ENCODE measurements at places on chromosomes 7 and 10. TPM values are rescaled to one million over a fixed set of nuclear protein-coding genes. Genes with fewer than 3 reads are reported as not detected.

- no peaks in the 10 kb centered on the region for H3K4me1 ChIP-seq
- no peak overlapping the region for H3K27ac ChIP-seq
- peaks cover 3% of the 10 kb centered on the region for H3K27me3 ChIP-seq
- DNase-seq: no peak
- H3K36me3 ChIP-seq: no peaks in the 10 kb centered on the region
Measured at GRCh38 chr10:47031901-47032465, 120.8 kb downstream of the PTPN20 start.

DNA sequence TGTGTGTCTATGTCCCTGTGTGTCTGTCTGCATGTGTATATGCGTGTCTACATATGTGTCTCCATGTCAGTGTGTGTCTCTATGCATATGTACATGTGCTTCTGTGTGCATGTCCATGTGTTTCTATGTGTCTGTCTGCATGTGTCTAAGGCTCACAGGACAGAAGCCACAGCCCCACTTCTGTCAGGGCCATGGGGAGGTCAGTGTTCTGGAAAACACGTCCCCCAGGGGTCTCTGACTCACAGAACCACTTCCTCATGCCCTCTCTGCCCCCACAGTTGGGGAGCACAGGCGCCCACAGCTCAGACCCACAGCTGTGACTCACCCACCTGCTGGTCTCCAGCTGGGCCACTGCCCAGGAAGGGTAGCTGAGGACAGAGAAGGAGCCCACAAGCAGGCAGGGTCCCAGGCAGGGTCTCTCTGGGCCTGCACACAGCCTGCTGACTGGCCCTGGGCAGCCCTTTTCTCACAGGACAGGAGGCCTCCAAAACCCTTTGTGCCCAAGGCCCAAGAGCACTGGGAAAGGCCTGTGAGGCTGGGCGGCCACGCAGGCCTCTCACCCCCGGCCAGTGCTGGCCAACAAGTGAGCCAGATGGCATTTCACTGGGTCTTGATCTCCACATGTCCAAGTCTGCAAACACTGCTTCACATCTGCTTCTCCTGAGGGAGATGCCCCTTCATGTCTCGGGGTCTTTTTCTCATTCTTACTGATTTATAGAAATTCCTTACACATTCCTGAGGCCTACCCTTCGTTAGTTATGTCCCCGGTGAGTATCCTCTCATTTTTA, 102.9 kb upstream of the FAM20C start:
- no peak overlapping the region for H3K27ac ChIP-seq
- peaks cover 64% of the 10 kb centered on the region for H3K27me3 ChIP-seq
- no peak for DNase-seq
- H3K4me3 ChIP-seq: no peak overlapping the region

GRCh38 chr7:141649865-141650634, 51.9 kb downstream of the DENND11 start:
- no peak overlapping the region for H3K4me3 ChIP-seq
- no peaks in the 10 kb centered on the region for H3K4me1 ChIP-seq
- H3K36me3 ChIP-seq: peaks cover 7% of the 10 kb centered on the region
- no peaks in the 10 kb centered on the region for H3K27me3 ChIP-seq
- no peak overlapping the region for H3K27ac ChIP-seq

DNA sequence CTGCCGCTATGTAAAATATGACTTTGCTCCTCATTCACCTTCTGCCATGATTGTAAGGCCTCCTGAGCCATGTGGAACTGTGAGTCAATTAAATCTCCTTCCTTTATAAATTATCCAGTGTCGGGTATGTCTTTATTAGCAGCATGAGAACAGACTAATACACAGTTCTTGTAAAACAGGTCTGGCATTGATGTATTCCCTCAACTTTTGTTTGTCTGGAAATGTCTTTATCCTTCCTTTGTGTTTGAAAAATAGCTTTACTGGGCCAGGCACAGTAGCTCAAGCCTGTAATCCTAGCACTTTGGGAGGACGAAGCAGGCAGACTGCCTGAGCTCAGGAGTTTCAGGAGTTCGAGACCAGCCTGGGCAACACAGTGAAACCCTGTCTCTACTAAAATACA, 14.5 kb downstream of the IPMK start:
- peaks cover 12% of the 10 kb centered on the region for H3K4me1 ChIP-seq
- no peak for DNase-seq
- no peaks in the 10 kb centered on the region for H3K27me3 ChIP-seq
- H3K36me3 ChIP-seq: peaks cover 2% of the 10 kb centered on the region
- no peak overlapping the region for H3K4me3 ChIP-seq

- H3K27me3 ChIP-seq: no peaks in the 10 kb centered on the region
- H3K4me1 ChIP-seq: no peaks in the 10 kb centered on the region
- no peak for DNase-seq
- no peaks in the 10 kb centered on the region for H3K36me3 ChIP-seq
- H3K27ac ChIP-seq: no peak overlapping the region
Measured at GRCh38 chr10:61411706-61412105, 41.5 kb downstream of the TMEM26 start.

DNA sequence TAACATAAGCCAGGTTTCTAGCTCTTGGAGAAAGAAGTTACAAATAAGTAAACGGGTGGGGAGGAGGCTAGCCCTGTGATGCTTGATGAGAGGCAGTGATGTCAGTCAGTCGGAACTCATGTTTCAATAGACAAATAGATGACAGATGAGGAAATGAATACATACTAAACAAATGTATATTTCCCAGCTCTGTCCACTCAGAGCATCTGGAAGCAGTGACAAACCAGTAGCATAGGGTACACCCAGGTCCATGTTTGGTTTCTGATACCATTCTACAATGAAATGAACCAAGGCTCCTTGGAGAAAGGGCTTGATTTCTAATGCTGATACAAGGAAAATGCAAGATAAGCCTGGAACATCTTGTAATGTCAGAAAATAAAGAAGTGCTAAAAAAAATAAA, 30.6 kb downstream of the PODXL start:
- H3K27ac ChIP-seq: no peak overlapping the region
- no peak for DNase-seq
- H3K4me3 ChIP-seq: no peak overlapping the region
- H3K4me1 ChIP-seq: no peaks in the 10 kb centered on the region
- H3K36me3 ChIP-seq: no peaks in the 10 kb centered on the region

TUBB8 gene
- total RNA-seq: 0.31 TPM

LIPF gene
- not detected for total RNA-seq

APBB1IP gene
- total RNA-seq: not detected

MYL10 gene
- not detected for total RNA-seq

DNA sequence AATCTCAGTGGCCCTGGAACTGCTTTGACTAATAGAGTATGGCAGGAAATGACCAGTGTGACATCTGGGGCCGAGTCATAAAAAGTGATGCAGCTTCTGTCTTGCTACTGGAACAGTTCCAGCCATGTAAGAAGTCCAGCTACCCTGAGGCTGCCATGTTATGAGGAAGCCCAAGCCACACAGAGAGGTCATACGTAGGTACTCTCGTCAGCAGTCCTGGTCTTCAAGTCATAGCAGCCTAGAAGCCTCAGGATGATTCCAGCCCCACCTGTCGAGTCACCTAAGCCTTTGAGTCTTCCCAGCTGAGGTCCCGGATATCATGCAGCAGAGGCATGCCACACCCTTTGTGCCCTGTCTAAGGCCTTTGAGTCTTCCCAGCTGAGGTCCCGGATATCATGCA, 92.1 kb downstream of the PPP1R3C start:
- no peak overlapping the region for H3K27ac ChIP-seq
- DNase-seq: no peak
- H3K27me3 ChIP-seq: no peaks in the 10 kb centered on the region
- no peak overlapping the region for H3K4me3 ChIP-seq
- H3K36me3 ChIP-seq: no peaks in the 10 kb centered on the region

- no peaks in the 10 kb centered on the region for H3K4me1 ChIP-seq
- no peak overlapping the region for H3K27ac ChIP-seq
- H3K36me3 ChIP-seq: peaks cover 20% of the 10 kb centered on the region
Measured at GRCh38 chr10:103333934-103334520, 16.9 kb downstream of the PCGF6 start.

GRCh38 chr7:144391823-144392255, 11.7 kb downstream of the NOBOX start:
- H3K27me3 ChIP-seq: peaks cover 5% of the 10 kb centered on the region
- H3K27ac ChIP-seq: no peak overlapping the region
- peak; percentile 46 for DNase-seq
- H3K4me1 ChIP-seq: no peaks in the 10 kb centered on the region
- H3K4me3 ChIP-seq: no peak overlapping the region

DNA sequence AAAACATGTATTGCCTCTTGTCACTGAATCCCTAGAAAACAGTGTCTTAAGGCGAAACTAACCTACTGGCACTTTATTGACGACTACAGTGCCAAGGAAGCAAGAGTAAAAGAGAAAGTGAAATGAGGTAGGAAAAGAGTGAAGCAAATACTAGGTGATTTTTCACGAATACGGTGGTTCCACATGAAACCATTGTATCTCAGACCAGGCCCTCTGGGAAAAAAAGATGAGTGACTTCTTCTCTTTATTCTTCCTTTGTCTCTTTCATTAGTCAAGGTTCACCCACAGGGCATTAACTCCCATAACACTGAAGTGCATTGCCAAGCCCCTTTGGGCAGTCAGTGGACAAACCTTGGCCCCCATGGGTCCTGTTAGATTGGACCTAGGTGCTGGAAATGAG, 16.2 kb upstream of the MACC1 start:
- no peak overlapping the region for H3K4me3 ChIP-seq
- no peaks in the 10 kb centered on the region for H3K27me3 ChIP-seq
- no peaks in the 10 kb centered on the region for H3K36me3 ChIP-seq
- peaks cover 5% of the 10 kb centered on the region for H3K4me1 ChIP-seq
- no peak overlapping the region for H3K27ac ChIP-seq
- no peak for DNase-seq

LRRD1 gene
- not detected for total RNA-seq

DNA sequence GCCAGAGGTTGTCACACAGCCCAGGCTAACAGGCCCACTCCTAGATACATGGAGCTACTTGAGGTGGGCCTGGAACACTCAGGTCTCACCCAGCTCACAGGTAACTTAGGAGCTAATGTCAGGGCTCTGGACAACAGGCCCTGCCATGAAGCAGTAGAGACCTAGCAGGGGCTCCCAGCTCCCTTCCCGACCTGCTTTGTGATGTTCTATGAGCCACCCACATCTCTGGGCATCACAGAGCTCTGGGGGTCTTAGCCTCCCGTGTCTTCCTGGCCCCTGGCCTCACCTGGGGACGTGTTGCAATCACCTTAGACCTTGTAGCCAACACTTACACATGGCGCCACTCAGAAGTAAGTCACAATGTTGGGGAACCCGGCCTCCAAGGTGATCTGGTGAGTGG, 12.4 kb downstream of the WDFY4 start:
- H3K36me3 ChIP-seq: no peaks in the 10 kb centered on the region
- no peak for DNase-seq
- no peaks in the 10 kb centered on the region for H3K4me1 ChIP-seq
- H3K27ac ChIP-seq: no peak overlapping the region
- H3K4me3 ChIP-seq: no peak overlapping the region
- H3K27me3 ChIP-seq: peaks cover 4% of the 10 kb centered on the region

AKR1C4 gene
- total RNA-seq: 0.28 TPM

DNA sequence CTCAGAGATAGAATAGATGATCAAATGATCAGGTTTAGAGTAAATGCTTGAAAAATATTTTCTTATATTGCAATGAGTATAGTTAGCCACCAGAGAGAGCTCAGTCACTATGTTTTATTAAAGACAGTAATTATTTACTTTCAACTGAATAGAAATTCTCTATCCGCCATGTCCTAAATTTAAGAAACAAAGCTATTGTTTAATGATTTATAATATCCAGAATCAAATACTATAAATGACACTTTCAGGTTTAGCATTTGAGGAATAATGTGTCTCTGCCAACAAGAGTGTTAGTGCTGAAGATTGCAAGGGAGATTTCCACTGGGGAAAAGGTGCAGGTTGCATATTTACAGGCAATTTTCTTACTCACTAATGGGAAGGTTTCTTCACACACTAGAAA, 184.7 kb downstream of the DGKB start:
- no peak for DNase-seq
- no peak overlapping the region for H3K27ac ChIP-seq
- no peaks in the 10 kb centered on the region for H3K27me3 ChIP-seq

- no peak overlapping the region for H3K27ac ChIP-seq
- H3K4me3 ChIP-seq: no peak overlapping the region
- no peaks in the 10 kb centered on the region for H3K27me3 ChIP-seq
- peaks cover 12% of the 10 kb centered on the region for H3K4me1 ChIP-seq
- no peaks in the 10 kb centered on the region for H3K36me3 ChIP-seq
Measured at GRCh38 chr7:76198202-76198601, 3.5 kb upstream of the SRRM3 start.

GIMAP8 gene
- total RNA-seq: not detected

GRCh38 chr7:151925446-151926335, 30.6 kb upstream of the GALNTL5 start:
- no peaks in the 10 kb centered on the region for H3K27me3 ChIP-seq
- no peak for DNase-seq
- H3K4me3 ChIP-seq: no peak overlapping the region
- H3K36me3 ChIP-seq: no peaks in the 10 kb centered on the region

Measured in HepG2 (cell line).